ENCODE measurements at places on chromosomes 11 and 22.
A peak's percentile ranks its signal among the peaks of the same experiment; 100 is the strongest.

DNA sequence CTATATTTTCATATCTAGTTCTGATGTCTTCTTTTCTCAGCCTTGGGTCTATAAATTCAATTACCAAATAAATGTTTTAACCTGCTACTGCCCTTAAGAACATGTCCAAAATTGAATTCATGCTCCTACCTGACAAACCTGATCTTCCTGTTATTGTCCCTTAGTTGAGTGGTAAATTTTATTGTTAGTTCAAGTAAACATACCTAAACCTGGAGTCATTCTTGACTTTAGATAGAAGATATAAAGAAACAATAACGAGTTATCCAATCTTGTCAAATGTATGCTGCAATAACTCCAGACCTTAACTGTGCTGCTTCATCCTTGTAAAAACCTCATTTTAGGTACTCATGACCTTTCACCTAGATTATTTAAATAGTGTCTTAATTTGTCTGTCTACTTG, 34.6 kb upstream of the SC5D start:
- no peak for DNase-seq

GRCh38 chr11:31233425-31233824, 136.1 kb downstream of the DCDC1 start:
- DNase-seq, result no peak

DNA sequence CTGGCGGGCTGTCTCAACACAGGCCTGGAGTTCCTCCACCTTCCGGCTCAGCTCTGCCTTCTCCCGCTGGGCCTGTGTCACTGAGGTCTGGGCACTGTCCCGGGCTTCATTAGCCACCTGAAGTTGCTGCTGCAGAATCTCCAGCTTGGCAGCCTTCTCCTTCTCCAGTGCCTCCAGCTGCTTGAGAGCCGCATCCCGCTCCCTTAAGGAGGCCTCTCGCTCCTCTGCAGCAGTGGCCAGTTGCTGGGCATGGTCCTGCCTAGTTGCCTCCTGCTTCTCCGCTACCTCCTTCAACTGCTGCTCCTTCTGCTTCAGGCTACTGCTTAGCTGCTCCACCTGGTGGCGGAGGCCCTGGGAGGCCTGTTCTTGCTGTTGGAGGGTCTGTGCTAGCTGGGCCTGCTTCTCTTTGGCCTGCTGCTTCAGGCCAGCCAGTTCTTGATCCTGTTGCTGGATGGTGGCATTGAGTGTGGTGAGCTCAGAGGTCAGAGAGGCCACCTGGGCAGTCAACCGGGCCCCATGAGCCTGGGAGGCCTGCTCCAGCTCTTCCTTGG, 16.9 kb downstream of the IL18BP start:
- no peak for DNase-seq

- peak; percentile 28 for DNase-seq
Measured at GRCh38 chr11:117145393-117145761, 1.3 kb downstream of the PAFAH1B2 start.

DNA sequence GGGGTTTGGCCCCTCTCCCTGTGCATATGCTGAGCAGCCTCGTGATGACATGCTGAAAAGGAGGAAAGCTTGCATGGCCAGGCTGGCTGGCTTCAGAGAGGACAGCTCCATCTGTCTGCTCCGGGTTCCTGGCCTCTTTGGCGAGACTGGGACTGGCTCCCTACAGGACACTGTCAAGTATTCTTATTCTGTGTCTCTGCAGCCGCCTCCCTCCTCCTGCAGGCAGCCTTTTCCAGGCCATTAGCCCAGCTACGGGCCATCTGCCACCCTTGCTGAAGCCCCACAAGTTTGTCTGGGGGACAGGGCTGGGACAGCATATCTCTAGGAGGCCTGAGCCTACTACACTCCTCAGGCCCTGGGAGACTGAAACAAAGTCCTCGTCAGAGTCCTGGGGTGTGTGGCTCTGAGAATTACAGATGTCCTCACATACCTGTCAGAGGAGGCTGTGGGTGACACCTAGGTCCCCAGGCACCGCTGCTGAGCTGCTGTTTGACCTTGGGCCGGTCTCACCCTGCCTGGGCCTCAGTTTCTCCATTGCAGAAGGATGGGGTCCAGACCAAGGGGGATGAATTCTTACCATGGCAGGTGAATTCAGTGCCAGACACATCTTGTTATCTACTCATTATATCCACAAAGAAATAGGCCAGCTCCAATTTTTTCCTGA, 11.0 kb downstream of the MRGPRG start:
- DNase-seq, result no peak

DNA sequence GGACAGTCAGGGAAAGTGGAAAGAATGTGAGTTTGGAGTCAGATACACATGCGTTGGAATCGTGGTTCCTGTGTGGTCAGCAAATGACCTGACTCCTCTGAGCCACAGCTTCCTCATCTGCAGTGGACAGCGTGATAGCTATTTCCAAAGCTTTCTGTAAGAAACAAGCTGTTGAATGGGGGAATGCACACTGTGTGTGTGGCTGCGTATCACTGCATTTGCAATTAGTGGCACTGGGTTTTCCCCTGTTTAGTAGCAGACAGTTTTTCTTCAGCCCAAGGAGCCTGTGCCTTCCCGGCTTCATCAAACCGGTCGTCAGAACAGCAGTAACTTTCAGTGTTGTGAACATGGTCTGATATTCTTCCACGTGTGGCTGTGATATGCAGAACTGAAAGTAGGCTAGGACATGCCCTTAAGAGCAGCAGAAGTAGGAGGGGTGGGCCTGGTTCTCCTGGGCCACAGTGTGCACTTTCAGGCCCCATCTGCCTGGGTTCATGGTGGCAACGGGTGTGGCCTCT, 121.5 kb downstream of the RRAS2 start:
- peak; percentile 71 for DNase-seq

- no peak for DNase-seq
Measured at GRCh38 chr11:67551127-67551526, 27.9 kb upstream of the CABP2 start.

DNA sequence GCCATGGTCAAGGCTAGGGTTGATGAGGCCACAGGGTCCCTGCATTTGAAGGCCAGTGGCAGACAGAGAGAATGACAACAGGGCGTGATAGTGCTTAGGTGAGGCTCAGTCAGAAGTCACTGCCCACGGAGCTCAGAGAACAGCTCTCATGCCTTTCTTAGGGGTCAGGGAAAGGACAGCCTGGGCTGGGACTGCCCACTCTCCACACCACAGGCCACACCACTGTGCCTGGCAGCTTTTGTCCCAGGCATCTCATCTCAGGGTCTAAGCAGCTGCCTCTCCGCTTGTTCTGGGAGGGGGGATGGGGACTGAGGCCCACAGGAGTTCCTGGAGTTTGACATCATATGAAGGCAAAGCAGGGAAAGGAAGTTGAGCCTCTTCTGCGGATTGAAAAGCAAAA, 150.2 kb upstream of the B3GAT1 start:
- DNase-seq, result no peak

- DNase-seq, result peak; percentile 44
Measured at GRCh38 chr11:46305295-46305694, 27.8 kb downstream of the CREB3L1 start.

GRCh38 chr11:126345759-126346585, 9.5 kb upstream of the ST3GAL4 start:
- DNase-seq, result peak; percentile 72
